SK-N-SH (cell line): ENCODE measurements at places on chromosomes 1 and 21.

DNA sequence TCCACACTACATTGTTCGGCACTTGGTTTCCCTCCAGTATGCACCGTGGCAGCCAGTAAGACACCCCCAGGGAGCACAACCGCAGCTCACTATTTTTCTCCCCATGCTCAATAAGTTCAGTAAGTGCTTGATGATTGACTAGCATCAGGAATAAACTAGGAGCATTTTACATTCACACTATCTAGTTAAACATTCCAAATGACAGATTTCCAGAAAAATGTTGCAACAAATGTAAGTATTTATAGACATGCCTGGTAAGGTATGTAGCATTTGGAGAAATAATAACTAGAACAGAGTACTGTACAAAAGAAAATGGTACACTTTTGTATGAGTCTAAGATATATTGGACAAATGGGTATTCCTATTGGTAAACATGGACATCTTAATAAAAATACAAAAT, 92.9 kb downstream of the SLC45A1 start:
- DNase-seq: no peak

- DNase-seq: peak; percentile 44
Measured at GRCh38 chr1:115654125-115654524, 12.4 kb downstream of the VANGL1 start.

DNA sequence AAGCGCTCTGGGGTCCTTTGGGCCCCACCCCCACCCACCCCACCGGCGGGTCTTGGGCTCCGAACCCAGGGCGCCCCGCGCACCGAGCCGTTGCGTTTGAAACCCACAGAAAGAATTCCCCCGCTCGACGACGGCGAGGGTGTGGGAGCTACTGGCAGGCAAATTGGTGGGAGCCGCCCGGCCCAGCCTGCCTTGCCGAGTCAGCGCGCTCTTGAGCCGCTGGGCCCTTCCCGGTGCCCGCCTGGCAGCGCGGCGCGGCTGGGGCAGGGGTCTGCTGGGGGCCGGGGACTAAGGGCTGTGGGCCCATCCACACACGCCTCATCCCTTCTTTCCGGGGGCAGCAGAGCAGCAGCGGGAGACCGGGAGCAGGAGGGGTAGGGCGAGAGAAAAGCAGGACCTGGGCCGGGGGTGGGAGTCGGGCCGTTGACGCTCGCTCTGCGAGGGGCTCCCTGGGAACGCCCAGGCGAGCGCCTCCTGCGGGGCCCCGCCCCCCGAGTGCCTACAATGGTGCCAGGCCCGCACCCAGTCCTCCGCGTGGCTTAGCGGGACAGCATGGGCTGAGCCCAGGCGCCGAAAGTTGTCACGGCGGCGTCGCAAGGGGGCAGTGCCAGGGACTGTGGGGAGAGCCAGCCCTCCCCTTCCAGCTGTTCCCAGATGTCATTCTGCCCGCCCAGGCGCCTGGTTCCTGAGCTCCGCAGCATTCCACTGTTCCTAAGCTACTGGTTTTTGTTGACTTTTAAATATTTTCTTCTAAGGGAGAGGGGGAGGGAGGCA, at the start of gene C1orf94:
Gene C1orf94, plus strand, starts transcription at position 78 of the 774 bp plus-strand sequence. CDS start 883 bp downstream, outside the sequence.
- no peak for DNase-seq

DNA sequence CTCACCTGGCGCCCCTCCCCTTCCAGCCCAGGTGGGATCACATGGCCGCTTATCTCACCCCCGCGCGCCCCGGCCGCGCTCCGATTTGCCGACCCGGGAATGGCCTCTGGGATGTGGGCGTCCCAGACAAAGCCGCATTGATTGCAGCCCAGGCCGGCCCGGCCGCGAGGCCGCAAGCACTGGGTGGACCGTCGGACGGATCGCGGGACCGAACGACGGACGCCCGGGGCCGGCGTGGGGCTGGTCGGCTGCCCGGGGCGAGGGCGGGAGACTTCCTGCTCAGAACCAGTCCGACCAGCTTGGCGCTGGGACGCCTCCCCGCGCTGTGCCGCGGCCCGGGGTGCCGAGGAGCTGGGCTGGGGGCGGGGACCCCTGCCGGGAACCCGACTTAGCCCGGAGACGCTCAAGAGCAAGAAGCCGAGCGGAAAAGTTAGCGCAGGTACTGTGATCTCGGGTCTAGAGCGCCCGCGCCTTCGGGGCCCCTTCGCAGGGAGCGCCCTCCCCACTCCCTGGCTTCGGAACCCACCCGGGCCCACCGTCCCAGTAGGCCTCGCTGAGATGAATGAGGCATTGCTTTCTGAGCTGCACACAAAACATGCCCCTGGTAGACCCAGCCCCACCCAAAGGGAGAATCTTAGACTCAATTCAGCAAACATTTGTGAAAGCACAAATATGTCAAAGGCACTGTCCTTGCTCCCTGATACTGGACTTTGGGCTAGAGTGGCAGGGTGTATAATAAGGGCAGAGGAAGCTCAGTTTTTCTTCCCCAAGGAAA, 415 bp upstream of the LAD1 start:
- no peak for DNase-seq

DNA sequence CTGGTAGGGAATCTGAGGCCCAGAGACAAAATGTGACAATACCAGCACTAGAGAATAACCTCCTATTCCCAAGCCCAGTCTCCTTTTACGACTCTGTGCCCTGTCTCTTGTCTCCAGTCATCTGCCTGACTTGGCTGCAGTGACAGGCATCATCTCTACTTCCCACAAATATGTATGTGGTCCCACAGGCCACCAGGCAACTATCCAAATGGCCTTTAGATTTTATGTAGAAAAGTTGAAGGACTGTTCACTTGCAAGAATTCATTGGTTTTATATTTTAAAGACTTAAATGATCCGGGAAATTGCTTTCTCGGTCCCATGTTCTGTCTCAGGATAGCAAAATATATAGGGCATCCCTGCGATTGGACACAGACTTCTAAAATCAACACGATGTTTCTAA, 11.6 kb downstream of the KRTAP24-1 start:
- DNase-seq: no peak
